T-helper 17 cell (primary cell): ENCODE measurements at places on chromosomes 2 and 18. TPM values are rescaled to one million over a fixed set of nuclear protein-coding genes. Genes with fewer than 3 reads are reported as not detected.

The GPR45 gene
- total RNA-seq: not detected

The COL5A2 gene
- 0.37 TPM for total RNA-seq

The ARHGAP15 gene
- 277 TPM for total RNA-seq

The ALK gene
- total RNA-seq: not detected

The AUP1 gene
- 153 TPM for total RNA-seq

The MBD5 gene
- 56.1 TPM for total RNA-seq

The MRO gene
- not detected for total RNA-seq

The IL36B gene
- total RNA-seq: not detected

The SERPINB10 gene
- total RNA-seq: not detected

The PHOSPHO2 gene
- 4.2 TPM for total RNA-seq

The ESPNL gene
- not detected for total RNA-seq

The GRHL1 gene
- total RNA-seq: 0.60 TPM

The TMEM178A gene
- total RNA-seq: 0.65 TPM

The NEMP2 gene
- total RNA-seq: 12.7 TPM

The RTTN gene
- 23.9 TPM for total RNA-seq

The CLEC4F gene
- not detected for total RNA-seq

The CHRND gene
- total RNA-seq: not detected

The LOXL3 gene
- 0.75 TPM for total RNA-seq

The ANKRD30BL gene
- not detected for total RNA-seq

The LINC00305 gene
- not detected for total RNA-seq

The POU3F3 gene
- not detected for total RNA-seq

The PROKR1 gene
- total RNA-seq: not detected

The ROCK2 gene
- 17.6 TPM for total RNA-seq

The PPP1R7 gene
- 54.8 TPM for total RNA-seq

The TEX44 gene
- not detected for total RNA-seq

The ABHD1 gene
- total RNA-seq: 0.94 TPM

The GALNT3 gene
- 7.7 TPM for total RNA-seq
